ENCODE measurements at places on chromosomes 16 and 17.

- no peak for DNase-seq
These were observed 108.3 kb downstream of the YPEL2 start for GRCh38 chr17:59439741-59440211.

DNA sequence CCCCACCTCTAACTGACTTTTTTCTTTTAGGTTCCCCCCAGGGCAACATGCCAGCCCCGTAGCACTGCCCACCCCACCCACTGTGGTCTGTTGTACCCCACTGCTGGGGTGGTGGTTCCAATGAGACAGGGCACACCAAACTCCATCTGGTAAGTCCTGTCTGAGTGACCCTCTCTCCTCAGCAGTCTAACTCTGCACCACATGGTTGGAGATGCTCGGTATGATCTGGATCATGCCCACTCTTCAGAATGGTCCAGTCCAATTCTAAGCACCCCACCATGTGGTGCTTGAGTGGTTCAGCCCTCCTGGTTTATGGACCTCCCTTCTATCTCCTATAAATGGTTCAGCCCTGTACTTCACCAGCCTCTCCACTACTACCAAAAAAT, 5.9 kb downstream of the KDM6B start:
- peak; percentile 47 for DNase-seq

DNA sequence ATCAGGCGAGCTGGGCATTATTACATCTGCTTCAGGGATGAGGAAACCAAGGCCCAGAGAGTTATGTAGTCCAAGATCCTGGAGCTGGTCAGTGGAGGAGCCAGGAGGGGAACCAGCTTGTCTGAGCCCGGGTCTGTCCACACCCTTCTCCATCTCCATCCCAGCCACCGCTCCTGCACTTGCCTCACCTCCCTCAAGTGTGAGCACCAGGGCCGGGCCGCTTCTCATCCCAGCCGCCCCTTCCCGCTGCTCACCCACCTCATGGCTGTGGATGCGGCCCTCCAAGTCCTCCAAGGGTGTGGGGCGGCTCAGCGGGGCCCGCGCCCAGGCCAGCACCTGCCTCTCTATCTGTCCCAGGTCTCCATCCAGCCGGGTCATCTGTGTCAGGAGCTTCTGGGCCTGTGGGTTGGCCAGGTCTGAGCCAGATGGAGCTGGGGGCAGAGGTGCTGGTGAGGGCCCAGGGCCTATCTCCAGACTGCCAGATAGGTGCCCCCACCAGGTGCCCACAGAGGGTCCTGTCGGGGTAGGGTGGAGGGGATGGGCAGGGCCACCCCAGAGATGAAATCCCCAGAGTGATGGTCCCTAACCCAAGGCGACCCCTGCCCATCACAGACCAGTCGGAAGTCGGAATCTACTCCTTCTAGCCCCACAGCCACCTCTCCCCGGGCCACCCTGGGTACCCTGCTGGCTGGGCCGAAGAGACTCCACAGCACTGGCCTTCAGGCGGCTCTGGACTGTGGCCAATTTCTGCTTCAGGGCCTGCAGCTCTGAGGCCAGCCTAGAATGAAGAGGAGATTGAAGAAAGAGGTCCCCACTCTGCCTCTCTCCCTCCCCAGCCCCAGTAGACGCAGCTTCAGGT, 9.4 kb downstream of the EVPL start:
- DNase-seq = no peak

DNA sequence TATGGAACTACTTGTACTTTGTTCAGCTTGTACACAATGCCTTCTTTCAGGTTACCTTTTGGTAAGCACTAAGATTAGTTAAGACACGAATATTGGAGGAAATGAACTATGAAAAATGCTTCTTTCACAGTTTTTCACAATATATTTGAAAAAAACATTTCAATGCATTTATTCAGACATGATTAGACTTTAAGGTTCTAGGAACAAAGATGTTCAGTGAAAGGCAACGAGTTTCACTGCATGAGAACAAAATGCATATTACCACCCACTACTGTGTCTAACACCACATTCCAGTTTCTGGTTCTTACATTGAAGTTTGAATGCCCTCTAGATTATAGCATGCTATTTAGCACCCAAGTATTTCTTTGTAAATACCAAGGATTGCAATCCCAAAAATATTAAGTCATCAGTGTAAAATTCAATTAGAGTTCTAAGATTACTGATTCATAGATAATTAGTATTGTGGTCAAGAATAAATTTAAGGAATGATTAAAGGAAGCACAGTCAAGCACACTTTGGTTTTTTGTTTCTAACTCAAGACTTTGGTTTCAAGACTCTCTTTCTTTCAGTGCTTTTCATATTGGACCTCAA, 261.7 kb downstream of the CEP112 start:
- DNase-seq = no peak

GRCh38 chr17:35185849-35186248, 8.3 kb downstream of the SLC35G3 start:
- DNase-seq = no peak

DNA sequence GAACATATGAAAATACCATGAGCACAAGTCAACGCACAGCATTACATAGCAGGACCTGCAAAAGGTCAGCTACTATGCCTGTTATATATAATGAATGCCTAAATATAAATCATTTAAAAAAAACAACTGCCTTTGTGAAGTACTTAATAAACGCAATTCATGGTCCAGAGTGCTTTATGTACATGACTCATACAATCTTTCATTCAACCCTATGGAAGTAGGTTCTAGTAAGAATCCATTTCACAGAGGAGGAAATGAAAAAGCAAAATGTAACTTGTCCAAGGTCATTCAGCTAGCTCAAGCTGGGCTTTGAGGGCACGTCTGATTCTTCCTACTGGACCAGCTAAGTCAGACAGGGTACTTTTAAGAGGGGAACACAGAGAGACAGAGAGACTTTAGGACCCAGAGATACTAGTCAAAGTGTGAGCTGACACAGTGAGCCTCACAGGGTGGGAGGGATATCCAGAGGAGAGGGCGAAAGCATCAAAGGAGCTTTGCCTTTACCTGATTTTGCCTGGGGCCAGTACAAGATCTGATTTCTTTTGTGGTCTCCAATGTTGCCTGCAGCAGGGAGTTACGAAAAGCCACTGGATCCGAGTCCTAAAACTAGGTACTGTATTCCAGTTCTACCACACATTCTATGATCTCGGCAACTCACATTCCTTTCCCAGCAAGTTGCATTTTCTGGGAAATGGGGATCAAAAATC, 83.4 kb upstream of the ZFHX3 start:
- no peak for DNase-seq

- no peak for DNase-seq
These were observed 49.4 kb downstream of the RABEP1 start for GRCh38 chr17:5331506-5331905.

GRCh38 chr16:17194190-17194780, 276.5 kb downstream of the XYLT1 start:
- DNase-seq = peak; percentile 85

DNA sequence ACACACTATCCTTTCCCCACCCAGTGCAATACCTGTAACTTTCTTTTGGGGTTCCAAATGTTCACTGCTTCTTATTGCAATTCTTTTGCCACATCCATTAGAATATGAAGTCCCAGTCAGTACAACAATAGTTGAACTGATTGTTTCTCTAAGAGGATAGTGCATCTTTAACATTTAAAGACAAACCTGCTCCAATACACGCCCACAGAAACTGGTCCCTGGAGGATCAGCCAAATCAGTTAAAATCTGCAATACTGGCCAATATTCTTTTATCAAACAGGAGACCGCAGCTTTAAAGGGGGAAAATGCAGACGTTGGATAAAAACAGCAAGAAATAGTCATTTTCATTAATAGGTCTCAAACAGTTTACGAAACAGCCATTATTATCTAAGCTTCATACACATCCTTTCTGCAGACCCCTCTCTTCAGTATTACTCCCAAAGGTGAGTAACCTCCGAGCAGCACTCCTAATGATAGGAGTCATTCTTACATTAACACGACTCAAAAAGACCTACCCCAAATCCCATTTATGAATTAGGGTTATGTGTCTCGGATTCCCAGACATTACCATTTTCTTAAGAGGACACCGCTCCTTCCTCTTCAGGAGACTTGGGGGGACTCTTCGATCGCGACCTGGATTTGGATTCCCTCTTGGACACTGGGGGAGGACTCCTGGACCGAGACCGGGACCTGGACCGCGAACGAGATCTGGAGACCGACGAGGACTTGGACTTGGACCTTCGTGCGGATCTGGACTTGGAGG, 1.4 kb downstream of the SRSF2 start:
- no peak for DNase-seq

- no peak for DNase-seq
These were observed 3.8 kb downstream of the TTYH2 start for GRCh38 chr17:74217037-74217730.

DNA sequence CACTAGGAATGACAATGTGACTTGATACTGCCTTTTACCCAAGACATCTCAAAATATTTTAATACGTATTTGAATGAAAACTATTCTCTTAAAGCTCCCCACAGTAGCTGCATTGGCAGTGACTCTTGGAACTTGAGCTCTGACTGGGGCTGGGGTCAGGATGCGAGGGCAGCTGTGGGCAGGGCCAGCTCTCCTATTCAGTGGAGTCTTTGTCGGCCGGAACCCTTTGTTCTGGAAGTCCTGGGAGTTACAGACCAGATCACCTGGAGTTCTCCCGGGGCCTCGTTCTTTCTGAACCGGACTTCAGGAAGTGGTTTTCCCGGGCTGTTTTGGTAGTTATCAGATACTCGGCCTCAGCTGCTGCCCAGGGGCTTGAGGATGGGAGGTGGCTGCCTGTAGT, 84.9 kb downstream of the NPIPB11 start:
- DNase-seq = no peak

GRCh38 chr16:59116744-59117143, 382.6 kb upstream of the GOT2 start:
- DNase-seq = no peak

DNA sequence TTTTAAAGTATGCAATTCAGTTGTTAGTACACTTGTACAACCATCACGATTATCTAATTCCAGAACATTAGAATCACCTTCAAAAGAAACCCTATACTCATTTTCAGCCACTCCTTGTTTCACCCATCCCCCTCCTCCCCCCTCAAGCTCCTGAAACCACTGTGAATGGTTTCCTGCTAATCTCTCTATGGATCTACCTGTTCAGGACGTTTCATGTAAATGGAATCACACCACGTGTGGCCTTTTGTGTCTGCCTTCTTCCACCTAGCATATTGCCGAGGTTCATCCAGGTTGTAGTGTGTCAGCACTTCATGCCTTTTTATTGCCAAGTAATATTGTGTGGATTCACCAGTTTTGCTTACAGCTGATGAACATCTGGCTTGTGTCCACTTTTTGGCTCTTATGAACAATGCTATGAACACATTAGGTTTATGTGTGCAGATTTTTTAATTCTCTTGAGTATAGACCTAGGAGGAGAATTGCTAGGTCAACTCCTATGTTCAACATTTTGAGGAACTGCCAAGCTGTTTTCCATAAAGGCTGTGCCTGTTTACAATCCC, 17.8 kb downstream of the EIF4A3 start:
- DNase-seq = no peak

DNA sequence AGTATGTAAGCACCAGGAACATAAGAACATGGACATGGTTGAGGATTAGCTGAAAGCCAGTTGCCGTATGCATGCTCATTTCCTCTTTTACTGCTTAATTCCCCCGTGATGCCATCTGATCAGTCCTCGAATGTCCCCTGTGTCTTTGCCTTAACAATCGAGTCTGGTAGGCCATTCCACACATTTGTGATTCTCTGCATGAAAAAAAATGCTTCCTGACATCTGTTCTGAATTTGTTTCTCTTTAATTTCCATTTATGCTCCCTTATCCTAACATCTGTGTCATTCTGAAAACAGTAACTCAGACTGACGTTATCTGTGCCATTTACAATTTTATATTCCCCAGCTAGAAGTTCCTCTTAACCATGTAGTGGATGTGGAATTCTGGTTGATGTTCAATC, 158.2 kb upstream of the TOX3 start:
- DNase-seq = no peak

GRCh38 chr17:35486920-35487732, 38.6 kb upstream of the SLFN13 start:
- DNase-seq = peak; percentile 74

GRCh38 chr16:28931801-28932225, at the start of gene CD19:
Gene CD19, plus strand, starts transcription at chr16:28931971. Its CDS starts 30 bp downstream, at chr16:28932001.
- no peak for DNase-seq

GRCh38 chr16:69486724-69487123, 62.3 kb downstream of the CYB5B start:
- no peak for DNase-seq

GRCh38 chr16:69326172-69326873, 4.1 kb downstream of the PDF start:
- DNase-seq = peak; percentile 16

DNA sequence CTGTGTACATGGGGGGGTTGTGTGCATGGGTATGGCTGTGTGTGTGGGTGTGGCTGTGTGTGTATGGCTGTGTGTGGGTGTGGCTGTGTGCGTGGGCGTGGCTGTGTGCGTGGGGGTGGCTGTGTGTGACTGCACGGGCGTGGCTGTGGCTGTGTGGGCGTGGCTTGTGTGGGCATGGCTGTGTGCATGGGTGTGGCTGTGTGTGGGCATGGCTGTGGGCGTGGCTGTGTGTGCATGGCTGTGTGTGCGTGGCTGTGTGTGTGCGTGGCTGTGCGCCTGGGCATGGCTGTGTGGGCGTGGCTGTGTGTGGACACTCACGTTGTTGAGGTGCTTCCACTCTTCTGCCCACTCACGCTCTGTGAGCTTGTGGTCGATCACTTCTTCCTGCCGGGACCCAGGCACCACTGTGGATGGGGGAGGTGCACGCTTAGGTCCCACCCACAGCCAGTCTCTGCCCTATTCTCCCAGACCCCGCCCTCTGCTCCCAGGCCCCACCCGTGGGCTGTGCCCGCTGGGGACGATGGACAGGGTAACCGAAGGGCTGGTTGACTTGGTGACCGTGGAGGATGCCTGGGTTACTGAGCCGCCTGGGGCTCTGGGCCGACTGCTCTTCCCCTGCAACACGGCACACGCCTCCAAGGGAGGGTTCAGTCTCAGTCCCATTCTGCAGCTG, 16.0 kb upstream of the PABPN1L start:
- DNase-seq = peak; percentile 85

DNA sequence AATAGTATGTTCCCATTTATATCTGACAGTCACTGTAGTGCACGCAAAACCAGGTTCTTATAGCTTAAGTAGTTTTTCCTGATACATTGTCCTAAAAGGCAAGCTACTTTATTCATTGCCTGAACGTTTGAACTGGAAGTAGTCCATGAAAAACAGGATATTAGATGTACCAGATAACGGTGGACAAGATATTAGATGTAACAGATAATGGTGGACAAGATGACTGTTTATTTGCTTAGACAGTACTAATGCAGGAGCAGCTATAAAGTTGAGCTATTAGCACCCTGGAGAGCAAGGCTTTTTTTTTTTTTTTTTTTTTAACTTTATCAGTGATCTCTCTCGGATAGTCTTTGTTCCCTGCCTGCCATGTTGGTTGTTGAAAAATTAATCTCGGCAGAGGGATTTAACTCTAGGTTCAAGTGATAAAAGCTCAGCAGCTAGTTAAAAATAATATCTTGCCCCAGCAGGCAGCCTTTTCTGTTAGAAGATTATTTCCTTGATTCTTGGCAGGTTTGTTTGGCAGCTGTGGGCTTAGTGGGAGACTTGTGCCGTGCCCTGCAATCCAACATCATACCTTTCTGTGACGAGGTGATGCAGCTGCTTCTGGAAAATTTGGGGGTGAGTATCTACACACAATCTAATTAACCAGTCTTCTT, 17.3 kb upstream of the TBKBP1 start:
- no peak for DNase-seq
